Inflammatory macrophage treated with lipopolysaccharide for 4 hours (primary cell): ENCODE measurements at places on chromosomes 4 and X.

DNA sequence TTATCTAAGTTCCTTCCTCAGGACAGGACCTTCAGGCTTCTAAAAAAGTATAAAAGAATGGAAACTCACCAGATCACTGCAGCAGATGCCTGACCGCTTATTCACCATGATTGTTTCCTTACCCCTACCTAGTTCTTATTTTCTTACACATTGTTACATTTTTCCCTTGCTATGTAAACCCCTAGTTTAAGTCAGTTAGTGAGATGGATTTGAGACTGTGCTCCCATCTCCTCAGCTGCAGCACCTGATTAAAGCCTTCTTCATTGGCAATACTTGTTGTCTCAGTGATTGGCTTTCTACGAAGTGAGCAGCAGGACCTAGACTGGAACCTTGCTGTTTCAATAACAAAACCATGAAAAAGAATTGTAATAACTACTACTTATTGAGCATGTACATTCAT is 4.7 kb downstream of the SPARCL1 start:
- no peak for DNase-seq

GRCh38 chr4:3276986-3277385 is 15.8 kb upstream of the RGS12 start:
- no peak for DNase-seq

DNA sequence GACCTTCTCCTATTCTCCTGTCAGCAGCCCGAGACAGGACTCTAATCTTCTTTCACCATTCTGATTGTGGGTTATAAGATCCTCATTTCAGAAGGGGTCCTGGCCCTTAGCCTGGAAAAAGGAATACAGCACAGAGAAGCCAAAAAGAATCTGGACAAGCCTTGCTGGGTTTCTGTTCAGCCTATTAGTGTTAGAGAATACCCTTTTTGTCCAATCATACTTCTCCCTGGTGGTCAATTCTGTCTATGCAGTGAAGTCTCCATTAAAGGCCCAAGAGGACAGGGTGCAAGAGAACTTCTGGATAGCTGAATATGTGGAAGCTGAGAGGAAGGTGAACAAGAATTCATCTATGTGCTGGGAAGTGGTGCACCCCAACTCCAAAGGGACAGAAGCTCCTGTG is 105.7 kb upstream of the AGA start:
- no peak for DNase-seq

DNA sequence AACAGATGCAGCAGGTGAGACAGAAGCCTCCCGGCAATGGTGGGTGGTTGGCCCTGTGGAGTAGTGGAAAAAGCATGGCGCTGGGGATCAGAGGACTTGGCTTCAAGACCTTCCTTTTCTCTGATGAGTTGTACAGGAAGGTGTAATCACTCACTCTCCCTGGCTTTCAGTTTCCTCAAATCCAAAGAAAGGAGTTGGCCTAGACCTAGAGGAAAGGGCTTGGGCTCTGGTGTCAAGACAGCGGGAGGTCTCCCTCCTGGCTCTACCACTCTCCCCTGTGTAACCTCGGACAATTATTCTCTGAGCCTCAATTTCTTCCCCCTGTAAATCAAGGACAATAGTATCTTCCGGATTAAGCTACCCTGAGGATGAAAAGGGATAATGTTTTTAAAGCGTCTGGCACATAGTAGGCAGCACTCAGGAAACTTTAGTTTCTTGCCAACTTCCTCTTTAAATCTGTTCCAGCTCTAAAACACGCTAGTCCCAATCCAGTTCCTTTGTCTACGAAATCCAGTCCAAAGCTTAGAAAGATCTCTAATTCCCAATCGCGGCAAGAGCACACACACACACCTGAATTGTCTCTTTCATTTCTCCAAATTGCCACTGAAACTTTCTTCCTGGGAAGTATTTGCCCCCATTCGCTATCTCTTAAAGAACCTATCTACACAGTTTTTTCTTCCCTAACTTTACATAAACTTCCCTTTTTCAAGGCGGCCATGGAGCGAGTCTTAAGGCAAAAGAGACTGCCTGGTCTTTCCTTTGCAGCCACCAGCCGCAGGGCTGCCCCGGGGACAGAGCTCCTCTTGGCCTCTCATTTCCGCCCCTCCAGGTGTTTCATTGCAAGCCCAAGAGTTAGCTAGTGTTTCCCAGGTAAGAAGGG is 29.9 kb upstream of the GPC4 start:
- DNase-seq, result peak; percentile 13

DNA sequence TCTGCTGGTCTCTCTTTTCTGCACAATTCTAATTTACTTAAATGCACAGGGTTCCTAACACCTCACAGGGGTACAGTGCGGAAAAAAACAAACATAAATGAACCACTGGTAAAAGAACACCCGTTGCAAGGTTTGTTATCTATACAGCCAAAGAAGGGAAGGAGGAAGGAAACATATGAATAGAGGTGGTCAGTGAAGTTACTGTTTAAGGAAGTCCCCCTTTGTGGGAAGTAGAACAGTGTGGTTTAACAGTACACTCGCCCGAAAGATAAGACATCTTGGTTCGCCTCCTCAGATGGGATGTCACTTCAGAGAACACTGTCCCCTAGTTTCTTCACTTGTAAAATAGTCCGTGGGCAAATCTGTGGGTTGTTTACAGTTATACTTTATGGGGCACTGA is 57.5 kb downstream of the TEC start:
- peak; percentile 35 for DNase-seq

DNA sequence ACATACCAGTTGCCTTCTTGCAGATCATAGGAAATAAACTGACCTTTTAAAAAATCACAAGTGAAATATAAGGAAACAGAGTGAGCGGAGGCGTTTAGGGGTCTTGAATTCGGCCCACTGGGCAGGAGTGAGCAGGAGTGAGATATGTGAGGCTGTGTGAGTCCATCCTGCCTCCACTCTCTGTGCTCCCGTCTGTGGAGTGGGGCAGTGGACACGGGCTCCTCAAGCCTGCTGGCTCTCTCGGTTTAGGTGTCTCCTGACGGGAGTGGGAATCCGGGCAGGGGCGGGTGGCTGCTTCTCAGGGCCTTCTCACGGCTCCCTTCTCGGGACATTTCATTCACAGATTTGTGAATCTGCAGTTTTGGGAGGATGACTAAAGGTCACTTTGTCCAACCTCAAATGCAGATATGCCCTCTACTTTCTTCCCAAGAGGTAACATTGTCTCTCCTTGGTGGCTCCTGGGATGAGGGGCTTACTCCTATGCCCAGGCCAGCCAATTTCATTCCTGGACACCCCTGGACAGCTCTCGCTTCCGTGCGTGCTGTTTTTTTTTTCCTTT is 27.6 kb downstream of the CYTL1 start:
- DNase-seq, result no peak

- peak; percentile 72 for DNase-seq
These were observed 15.0 kb upstream of the OTUD4 start for GRCh38 chr4:145195167-145195952.

GRCh38 chr4:174474457-174475075 is 47.7 kb downstream of the HPGD start:
- no peak for DNase-seq

GRCh38 chr4:19298998-19299397 is 952.7 kb upstream of the SLIT2 start:
- no peak for DNase-seq

- DNase-seq, result no peak
These were observed 84.2 kb downstream of the CHIC1 start for GRCh38 chrX:73647212-73647611.

DNA sequence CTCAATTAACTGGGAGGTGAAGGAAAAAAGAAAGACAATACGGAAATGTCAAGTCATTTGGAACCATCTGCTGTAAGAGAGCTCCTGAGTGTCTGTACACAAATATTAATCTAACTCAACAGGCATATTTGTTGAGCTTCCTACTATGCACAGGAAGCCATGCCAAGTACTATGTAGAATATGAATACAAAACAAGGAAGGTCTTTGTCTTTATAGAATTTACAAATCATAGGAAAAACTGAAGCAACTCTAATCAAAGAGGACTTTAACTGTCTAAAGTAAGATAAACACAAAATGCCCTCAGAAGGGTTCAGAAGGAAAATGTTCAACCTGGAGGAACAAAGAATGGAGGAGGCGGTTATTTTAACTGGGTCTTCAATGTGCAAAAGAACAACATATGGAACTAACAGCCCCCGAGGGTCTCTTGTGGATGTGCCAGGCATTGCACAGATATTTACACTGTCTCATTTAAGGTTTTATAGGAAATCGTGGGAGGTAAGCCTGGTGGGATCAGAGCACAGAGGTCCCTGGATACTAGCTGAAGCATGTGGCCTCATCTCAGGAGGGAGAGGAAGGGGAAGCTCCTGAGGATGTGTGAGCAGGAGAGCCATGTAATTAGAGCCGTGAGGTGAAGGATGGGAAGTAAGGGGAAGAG is 5.8 kb downstream of the FAM114A1 start:
- DNase-seq, result no peak

DNA sequence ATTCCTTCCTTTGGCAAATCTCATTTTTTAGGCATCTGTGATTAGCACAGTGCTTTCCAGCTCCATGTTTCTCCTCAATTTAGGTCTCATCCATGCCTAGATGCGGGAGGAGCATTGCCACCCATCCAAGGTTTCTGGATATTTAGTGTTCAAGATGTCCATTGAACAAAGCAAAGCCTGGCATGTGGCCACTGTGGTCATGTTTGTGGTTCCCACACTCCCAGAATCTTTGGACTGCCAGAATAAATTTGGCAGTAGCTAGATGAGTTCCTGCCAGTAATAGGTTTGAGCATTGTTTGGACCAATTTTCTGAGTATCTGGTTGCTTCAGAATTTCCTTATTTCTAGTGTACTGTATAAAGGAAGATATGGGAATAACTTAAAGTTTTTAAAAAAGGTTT is 1124.1 kb downstream of the ADGRL3 start:
- no peak for DNase-seq

- DNase-seq, result no peak
These were observed 180.5 kb downstream of the KLHL13 start for GRCh38 chrX:117936118-117936517.

GRCh38 chr4:39335566-39335965 is 30.6 kb downstream of the RFC1 start:
- peak; percentile 12 for DNase-seq

- no peak for DNase-seq
These were observed 25.7 kb downstream of the GUCY1A1 start for GRCh38 chr4:155692361-155692760.

- no peak for DNase-seq
These were observed 62.7 kb downstream of the KDM6A start for GRCh38 chrX:44935640-44936039.

DNA sequence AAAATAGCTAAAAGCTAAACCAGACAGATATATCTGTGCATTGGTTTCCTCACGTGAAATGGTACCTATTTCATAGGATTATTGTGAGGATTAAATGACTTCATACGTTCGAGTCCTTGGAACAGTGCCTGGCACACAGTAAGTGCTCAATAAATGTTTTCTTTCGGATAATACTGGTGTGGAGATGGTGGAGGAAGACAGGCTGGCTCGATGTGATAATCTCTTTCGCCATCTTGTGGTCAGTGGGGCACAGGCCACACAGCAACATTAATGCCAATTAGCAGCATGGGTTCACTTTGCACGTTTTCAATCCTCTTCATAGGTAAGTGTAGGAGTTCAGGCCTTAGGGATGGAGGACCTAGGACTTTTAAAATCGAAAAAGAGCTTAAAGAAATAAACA is 9.3 kb downstream of the PAGE4 start:
- DNase-seq, result peak; percentile 0

DNA sequence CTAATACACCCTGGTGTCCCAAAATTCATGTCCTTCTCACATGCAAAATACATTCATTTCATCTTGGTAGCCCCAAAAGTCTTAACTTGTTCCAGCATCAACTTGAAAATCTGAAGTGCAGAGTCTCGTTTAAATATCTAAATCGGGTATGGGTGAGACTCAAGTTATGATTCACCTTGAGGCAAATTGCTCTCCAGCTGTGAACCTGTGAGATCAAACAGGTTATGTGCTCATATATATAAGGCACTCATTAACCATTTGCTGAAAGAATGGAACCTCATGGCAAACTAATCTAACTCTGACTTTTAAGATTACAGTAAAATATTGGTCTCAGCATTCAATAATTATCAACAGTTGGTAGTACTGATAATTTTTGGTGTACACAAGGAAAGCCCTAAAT is 55.5 kb downstream of the PDLIM5 start:
- no peak for DNase-seq

DNA sequence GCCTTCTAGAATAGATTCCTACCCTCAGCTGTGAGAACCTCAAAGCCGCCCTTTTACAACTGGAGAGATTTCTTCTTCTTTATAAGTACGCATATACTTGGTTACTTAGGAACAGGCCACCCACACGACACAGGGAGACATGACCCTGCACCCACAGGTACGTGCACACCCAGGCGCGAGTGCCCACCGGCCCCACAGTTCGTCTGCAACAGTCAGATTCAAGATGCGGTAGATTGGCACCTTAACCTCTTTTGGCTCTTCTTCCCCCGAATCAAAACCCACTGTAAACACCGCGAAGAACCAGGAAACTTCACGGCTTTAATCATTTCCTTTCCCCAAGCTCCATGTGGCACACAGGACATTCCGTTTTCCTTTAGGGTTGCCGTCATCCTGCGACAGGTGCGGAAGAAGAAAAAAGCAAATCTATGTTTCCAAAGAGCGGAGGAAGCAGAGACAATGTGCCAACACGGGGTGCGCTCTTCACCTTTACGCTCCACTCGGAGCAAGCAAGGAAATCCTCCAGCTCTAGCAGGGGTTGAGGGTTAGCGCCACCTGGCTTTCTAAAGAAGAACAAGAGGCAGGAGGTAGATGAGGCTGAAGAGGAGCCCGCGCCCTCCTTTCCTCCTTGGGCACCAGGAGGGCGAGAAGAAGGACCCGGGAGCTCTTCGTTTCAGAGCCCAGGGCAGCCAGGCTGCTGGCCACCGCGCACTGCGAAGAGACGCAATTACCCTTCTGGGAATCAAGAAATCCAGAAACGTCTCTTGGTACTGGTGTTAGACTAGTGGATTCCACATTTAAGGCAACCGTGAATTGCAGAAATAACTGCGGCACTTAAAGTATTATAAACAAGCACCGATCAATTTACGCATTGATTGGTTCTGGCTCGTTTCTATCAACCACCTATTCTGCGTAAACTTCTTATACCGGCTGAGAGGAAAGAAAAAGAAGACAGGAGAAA is 35.7 kb downstream of the HAND2 start:
- DNase-seq, result peak; percentile 64

GRCh38 chr4:4709736-4710135 is 149.7 kb upstream of the MSX1 start:
- no peak for DNase-seq

DNA sequence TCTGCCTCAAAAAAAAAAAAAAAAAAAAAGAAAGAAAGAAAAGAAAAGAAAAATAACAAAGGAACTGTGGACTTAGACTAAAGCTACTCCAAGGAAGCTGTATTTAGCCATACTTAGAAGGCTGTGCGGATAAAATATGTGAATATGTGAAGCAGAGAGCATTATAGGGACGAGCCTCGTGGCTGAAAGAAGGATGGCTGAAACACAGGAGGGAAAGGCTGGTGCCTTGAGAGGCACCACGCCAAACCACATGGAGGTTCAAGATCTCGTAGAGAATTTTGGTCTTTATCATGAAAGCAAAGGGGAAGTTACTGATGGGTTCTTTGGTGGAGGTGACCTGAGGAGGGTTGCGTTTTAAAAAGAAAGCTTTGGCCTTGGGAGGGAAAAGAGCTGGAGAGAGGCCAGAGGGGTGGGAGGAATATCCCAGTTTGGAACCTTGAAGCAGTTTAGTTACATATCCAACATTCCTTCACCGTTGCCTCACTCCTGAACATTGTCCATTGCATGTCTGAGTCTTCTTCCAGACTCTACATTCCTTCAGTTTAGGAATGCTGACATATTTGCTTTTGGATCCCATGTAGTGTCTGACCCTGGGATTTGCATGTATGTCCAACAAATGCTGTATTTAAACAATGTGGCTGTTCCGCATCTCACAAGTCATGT is 82.5 kb downstream of the CPE start:
- DNase-seq, result no peak

- no peak for DNase-seq
These were observed 875.5 kb upstream of the INTU start for GRCh38 chr4:126757219-126757618.
